ENCODE measurements at places on chromosomes 1 and 21.

GRCh38 chr21:45140346-45140940, 66.1 kb downstream of the ADARB1 start:
- peak; percentile 84 for DNase-seq

- DNase-seq, result peak; percentile 59
Observed at GRCh38 chr1:219171192-219171935, 2.3 kb upstream of the LYPLAL1 start.

DNA sequence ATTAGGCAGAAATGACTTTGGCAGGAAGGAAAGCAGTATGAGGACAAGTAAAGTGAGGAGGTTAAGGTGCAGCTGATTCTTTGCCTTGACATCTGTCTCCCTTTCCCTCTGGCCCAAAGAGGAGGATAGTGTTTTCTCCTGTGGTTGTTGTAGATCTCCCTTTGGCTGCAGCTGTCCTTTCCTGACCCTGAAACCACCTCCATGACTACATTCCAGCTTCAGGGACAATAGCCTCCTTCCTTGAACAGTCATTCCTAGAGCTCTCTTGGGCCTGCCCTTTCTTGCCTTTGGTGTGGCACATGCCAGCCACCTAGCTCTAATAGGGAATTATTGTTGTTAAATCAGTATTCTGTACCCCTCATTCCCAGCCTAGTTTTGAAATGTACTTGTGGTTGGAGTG, 6.2 kb downstream of the ZMYM1 start:
- no peak for DNase-seq

DNA sequence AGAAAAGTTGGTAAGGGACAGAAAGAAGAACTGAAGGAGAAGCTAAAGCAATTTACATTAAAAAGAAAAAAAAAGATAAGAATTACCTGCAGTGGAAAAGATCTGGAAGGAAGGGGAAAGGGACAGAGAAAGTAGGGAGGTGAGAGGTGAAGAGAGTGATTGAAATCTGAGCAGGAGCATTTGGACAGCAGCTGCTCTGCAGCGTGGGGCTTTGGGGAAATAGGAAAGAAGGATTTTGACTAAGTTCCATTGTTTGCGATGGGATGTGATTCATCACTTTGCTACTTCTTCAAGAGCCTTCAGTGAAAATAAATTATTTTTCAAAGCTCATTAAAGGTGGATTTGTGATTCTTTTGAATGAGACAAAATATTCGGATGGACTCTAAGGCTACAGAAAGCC, 26.1 kb upstream of the NMNAT2 start:
- no peak for DNase-seq

Measured in AML-193 (cell line).